ENCODE measurements at places on chromosomes 6 and 20.
A peak's percentile ranks its signal among the peaks of the same experiment; 100 is the strongest.

- no peak for DNase-seq
Measured at GRCh38 chr6:52161689-52162438, 24.3 kb upstream of the IL17A start.

DNA sequence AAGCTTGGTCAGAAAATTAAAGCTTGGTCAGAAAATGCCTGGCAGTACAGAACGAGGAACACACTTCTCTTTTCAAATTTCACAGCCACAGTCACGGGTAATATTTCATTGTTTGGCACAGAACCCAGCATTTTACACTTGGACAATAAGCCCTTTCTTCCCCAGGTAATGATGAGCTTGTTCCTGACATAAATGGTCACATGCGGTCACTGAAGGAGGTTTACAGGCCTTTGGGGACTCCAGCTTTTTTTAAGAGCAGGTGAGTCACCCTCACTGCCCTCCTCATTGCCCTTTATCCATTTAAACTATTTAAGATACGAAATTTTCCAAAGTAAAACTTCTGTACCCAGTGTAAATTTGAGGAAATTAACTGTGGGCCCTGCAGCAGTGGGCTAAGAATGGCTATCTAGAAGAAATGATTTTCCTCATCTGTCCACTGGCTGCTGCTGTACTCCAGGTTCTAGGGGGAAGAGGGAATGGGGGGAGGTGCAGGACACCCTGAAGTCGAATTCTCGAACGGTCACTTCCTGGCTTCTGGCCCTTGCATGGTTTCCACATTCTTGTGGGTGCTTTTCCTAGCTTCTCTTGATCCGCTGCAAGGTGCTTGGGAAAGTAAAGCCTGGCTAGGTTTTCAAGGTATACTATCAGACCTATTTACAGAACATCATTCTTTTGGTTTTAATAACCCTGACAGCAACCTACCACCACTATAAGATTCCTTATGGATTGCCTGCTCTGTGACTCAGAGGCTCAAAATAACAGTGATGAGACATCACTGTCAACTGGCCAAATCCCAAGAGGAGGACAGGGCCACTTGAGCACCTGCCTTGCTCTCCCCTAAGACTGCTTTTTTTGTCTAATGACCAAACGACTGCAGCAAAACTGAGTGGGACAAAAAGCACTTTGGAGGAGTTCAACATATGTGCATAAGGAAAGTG, 75.8 kb downstream of the PREP start:
- peak; percentile 73 for DNase-seq

- no peak for DNase-seq
Measured at GRCh38 chr20:41293269-41294037, 24.1 kb downstream of the ZHX3 start.

GRCh38 chr6:113654396-113654795, 202.7 kb upstream of the MARCKS start:
- DNase-seq, result no peak

DNA sequence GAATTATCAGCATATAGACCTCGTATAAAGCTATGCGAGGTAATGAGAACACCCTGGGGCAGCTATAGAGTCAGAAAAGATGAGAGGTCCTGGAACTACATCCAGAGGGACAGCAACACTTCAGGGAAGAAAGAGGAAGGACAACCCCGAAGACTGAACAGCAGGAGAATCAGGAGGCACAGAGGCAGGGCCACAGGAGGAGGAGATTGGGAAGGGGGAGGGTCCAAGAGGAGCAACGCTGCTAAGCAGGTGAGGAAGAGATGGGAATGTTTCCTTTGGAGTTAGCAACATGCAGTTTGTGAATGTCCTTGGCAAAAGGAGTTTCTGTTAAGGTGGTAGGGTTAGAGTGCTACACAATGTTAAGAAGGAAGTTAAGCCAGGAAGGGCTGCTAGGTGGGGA, 79.5 kb upstream of the OLIG3 start:
- DNase-seq, result no peak

Data from COR-L47 (cell line).